ENCODE measurements at places on chromosomes 1 and 21.

DNA sequence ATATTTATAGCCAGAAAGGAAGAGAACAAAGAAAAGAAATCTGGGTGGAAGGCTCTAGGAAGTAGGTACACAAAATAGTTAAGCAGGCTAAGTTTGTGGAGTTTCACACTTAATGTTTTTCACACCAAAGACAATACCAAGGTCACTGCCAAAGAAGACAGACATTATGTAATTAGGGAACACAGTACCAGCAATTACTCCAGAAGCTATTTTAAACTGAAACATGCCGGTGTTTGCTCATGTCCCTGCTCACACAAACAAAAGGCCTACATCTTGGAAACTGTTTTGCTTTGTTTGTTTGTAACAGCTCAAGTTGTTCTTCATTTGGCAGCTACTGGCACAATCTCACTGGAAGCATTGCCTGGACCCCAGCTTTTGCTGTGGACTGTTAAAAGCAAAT is 88.5 kb upstream of the DAB1 start:
- DNase-seq: no peak

DNA sequence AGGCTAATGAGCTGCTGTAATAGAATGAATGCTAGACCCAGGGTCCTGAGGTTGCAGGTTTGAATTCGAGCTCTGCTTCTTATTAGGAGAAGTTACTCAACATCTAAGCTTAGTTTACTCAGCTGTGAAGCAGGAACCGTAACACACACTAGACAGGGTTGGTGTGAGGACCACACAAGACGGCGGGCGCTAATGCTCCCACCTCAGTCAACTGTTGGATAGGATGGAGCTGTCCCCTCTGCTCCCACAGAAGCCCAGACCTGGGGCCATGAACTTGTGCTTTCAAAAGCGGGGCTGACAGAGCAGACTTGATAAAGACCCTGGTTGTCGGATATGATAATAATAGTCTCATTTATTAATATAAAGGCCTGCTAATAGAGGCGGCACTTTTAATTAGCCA is 98.4 kb upstream of the CD34 start:
- DNase-seq: no peak

- DNase-seq: no peak
Measured at GRCh38 chr21:15517394-15517793, 212.4 kb upstream of the USP25 start.

DNA sequence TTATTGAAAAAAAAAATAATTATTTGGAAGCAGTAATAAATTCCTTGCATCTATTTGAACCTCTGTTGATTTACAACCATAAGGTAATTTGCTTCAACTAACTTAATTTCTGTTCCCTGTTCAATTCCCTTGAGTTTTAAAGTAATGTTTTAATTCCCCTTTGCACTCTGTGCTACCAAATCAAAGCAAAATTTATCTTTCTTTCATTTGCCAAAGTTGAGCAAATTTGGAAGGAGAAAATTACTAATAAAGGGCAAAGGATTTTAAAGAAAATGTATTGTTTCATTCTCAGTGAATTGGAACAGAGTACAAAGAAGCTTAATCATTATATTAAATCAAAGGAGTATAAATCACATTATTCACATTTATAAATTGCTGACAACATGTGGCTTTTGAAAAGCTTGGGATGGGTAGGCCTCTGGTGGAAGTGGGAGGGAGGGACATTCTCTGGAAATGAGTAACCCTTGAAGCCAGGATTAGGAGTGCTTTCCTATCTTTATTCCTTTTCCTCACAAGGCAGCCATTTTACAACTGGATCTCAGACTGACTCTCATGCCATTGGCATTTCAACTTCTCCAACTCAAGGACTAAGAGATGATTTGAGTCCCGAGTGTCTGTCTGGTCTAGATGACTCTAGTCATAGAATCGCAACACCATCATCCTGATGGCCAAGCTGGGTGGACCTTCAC is 331.6 kb upstream of the DUSP10 start:
- DNase-seq: no peak

DNA sequence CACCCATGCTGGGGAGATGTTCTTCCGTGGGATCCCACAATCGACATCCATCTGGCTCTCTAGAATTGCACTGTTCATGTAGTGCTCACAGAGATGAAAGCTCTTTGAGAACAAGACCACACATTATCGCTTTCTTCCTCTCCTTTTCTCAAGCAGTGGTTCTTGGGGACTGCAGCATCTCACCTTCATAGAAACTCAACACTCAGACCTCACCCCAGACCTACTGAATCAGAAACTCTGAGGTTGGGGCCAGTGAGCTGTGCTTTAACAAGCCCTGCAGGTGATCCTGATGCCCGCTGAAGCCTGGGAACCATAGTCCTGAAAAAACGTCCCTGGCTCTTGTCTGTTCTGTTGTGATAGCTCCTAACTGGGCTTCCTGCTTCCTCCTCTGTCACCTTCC is 251.3 kb upstream of the FGGY start:
- DNase-seq: no peak

GRCh38 chr1:42456010-42456753 is at the start of the genes PPCS and ZMYND12:
Gene PPCS, plus strand, starts transcription at chr1:42456543. Its CDS starts 23 bp downstream, at chr1:42456566.
Gene ZMYND12, minus strand, starts transcription at chr1:42456022. Its CDS starts 25 bp downstream, at chr1:42455997.
- peak; percentile 76 for DNase-seq

GRCh38 chr21:42565206-42565810 is 51.7 kb downstream of the SLC37A1 start:
- DNase-seq: no peak

DNA sequence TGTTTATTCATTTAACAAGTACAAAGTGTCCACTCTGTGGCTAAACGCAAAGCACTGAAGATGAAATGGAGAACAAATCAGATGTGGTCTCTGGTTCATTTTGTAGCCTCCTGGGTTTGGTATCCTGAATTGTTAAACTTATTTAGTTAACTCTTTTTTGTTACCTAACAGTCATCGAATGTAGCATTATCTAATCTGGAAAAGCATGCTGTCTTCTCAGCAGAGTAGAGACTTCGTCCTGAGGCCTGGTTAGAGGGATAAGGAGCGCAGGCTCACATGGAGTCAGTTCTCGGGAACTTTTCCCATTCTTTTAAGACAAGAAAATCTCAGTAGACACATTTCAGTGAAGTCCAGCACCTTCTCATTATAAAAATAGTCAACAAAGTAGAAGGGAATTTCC is 33.1 kb upstream of the SH3D21 start:
- DNase-seq: no peak

DNA sequence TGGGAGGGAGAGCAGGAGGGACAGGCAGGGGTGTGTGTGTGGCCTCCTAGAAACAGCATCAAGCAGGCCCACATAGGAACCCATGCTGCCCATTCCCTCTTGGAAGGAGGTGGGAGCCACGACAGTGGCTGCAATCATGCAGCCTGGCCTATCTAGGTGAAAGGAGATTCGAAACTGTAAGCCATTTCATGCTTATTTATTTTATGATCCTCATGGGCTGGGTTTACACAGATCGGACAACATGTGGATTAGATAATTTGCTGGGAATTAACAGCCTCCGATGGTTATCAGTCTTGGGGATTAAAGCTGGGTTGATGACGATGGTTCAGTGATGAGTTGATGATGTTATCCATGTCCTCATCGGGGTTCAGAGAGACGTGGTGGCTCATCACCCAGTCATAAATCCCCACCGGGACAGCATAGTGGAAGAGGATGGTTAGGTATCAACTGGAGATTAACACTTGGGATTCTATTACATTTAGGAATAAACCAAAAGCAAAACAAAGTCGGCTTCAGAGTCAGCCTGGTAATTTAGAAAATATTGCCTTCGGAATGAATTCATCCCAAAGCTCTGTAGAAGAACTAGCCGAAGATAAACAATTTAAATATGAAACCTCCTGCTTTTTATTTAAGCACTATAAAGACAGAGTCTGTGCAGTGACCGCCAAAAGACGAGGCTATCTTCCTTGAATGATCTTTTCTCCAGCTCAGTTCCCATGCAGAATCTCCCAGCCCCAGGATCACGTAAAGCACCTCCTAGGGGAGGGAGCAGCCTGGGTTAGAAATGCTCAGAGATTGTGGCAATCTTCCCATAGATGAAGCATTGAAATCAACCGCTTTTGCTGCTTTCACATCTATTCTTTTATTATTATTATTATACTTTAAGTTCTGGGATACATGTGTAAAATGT is 252.8 kb downstream of the FOXD2 start:
- no peak for DNase-seq

- no peak for DNase-seq
Measured at GRCh38 chr1:212219679-212220463, 65.3 kb upstream of the PPP2R5A start.

GRCh38 chr1:53696990-53697389 is 42.0 kb downstream of the GLIS1 start:
- no peak for DNase-seq

- DNase-seq: no peak
Measured at GRCh38 chr1:174988539-174988938, 11.2 kb upstream of the CACYBP start.

DNA sequence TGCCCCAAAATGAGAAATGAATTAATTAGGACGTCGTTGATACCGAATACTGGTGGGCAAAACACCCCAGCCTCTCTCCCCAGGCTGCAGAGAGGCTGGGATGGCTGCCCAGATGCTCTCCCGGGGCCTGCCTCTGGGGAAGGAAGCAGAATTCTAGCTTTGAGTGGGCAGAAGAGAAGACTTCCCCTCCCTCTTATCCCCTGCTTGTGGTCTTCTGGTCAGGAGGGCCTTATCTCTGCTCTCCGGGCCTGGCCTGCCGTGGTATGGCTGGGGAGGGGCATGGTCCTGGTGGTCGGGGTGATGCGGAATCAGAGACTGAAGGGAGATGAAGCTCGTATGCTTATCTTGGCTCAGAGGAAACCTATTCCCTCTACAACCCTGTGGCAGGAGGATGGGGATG is 9.8 kb upstream of the CSF3R start:
- no peak for DNase-seq

DNA sequence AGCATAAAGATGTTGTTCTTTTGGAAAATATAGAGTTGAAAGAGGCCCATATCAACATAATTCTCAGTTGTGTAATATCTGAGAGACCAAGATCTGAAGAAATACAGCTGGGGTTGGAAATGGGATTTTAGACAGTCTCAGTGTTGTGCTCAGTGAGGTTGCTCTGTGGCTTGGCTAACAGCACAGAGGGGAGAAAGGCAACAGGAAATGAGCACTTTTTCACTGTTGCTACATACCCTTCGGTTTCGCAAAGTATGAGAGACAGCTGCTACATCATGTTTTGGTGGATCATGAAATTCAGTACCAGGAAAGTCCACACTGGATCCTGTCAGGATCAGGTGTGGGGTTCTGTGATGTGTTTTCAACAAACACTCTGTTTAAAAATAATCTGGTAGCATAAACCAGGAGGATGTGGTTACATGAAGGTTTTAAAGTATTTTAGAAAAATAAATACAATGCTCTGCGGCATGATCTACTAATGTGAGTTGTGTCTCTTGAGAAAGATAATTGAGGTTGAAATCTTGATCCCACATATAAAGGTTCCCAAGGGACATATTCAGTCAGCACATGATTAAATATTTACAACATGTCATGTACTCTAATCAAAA is 7.0 kb upstream of the GPR88 start:
- no peak for DNase-seq

- no peak for DNase-seq
Measured at GRCh38 chr1:15206418-15207030, 40.5 kb upstream of the FHAD1 start.

DNA sequence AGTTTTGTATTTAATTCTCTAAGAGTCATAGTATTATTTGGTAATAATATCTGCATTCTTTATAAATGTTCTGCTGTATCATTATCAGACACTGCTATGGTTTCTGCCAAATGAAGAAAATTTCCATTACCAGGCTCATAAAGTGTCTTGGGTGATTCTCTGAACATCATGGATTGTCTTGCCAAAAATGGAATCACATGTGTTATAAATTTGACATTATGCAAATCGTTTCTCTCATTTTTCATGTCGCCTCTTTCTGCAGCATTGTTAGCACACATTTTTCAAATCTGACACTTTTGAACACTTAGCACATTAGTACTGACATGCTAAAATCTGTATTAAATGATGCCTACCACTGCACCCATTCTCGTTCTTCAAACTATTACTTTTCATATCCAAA is 74.2 kb upstream of the NEK7 start:
- no peak for DNase-seq

GRCh38 chr21:25967901-25968438 is 202.6 kb downstream of the APP start:
- DNase-seq: no peak

- no peak for DNase-seq
Measured at GRCh38 chr1:97898948-97899347, 21.9 kb downstream of the DPYD start.

DNA sequence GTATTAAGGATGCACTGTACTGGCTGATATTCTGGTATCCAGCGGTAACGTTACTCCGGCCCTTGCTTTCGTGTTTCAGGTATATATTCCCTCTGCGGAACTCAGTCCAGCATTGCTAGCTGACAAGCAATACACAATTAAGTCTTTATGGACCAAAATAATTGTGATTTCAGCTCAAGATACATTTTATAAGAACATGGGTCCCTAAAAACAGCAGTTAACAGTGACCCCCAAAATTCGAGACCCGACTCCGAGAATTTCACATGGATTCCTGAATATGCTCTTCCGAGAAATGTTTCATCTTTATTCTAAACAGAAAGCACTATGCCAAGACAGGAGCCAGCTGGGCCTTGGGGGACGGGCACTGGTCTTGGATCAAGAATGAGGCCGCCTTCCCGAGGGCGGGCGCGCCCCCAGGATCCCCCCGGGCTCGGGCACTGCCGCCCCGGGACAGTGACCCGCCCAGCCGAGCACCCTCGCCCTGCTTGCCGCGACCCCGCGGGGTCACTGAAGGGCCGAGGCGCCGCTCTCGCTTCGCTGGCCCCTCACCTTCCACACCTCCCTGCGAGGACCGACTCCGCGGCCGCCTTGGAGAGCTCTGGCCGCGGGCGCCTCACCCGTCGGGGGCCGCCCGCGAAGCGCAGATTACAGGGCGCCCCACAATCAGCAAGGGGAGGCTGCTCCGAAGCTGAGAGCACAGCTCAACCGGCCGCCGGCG is 610 bp downstream of the SCYL3 start:
- peak; percentile 6 for DNase-seq

DNA sequence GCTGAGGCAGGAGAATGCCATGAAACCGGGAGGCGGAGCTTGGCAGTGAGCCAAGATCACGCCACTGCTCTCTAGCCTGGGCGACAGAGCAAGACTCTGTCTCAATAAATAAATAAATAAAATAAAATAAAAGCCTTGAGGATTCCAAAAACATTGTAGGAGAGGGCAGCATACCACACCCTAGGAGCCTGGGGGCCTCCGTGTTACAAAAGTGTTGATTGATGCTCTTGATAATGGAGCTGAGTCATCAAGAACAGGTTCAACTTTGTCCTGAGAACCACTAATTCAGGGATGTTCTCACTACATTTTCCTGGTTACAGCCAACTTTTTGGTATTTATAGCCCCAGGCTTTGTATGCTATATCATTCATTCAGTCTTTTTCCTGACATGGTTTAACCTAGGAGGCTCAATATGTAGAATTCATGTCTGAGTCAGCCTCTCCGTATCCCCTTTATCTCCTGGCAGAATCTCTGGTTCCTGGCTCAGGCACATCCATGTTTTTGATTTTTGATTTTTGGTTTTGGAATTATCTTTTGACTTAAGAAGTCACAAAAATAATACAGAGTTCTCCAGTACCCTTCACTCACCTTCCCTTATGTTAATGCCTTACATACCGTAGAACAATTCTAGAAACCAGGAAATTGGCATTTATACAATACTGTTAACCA is 69.4 kb downstream of the LRRC8D start:
- no peak for DNase-seq

- DNase-seq: no peak
Measured at GRCh38 chr1:98398649-98399048, 262.9 kb upstream of the SNX7 start.

All from stimulated activated CD8-positive, alpha-beta memory T cell treated with anti-CD3 and anti-CD28 coated beads, Interleukin-7, amount 100 ng/mL, for 1 hour (primary cell).